ENCODE measurements at places on chromosomes 1 and 21.

- DNase-seq = no peak
Observed at GRCh38 chr1:61585714-61586113, 139.2 kb downstream of the TM2D1 start.

GRCh38 chr1:91647061-91647460 lies 146.4 kb downstream of the CDC7 start:
- no peak for DNase-seq

DNA sequence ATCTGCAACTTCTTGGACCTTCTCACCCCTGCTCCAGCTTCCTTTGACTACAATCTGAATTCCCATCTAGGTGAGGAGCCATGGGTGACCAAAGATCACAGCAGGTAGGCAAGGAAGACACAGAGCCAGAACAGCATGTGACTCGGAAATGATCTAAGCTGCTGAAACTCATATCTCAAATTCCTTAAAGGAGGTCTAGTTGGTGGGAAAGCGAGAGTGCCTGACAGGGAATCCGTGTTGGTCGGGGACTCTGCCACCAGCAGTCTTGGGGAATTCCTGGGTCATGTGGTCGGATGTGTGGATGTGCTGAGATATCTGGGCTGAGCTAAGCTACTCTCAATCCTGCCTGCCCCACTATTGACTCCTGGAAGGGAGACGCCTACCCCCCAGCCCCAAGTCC lies 3.2 kb upstream of the NUAK2 start:
- DNase-seq = no peak

GRCh38 chr21:41962425-41962966 lies 8.7 kb upstream of the C2CD2 start:
- no peak for DNase-seq

DNA sequence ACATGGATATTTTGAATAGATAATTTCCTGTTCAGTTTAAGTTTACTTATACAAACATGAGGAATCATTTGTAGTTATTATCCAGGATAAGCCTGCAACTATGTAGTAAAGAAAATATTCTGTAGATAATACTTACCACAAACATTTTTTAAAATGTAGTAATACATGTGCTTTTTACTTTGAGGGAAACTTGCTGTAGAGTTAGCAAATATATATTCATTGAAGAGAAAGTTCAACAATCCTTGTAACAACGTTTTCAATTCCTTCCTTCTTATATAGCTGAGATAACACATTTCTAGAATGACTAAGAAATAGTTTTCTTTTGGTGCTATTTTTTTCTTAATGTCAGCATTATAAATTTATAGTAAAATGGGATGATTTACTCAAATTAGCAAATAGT lies 664.6 kb upstream of the ADAMTS5 start:
- no peak for DNase-seq

GRCh38 chr1:67945733-67946374 lies 104.6 kb downstream of the DIRAS3 start:
- peak; percentile 76 for DNase-seq

GRCh38 chr1:210900079-210900478 lies 233.9 kb downstream of the KCNH1 start:
- no peak for DNase-seq

- no peak for DNase-seq
Observed at GRCh38 chr1:24906760-24907490, 23.2 kb downstream of the RUNX3 start.

- no peak for DNase-seq
Observed at GRCh38 chr1:17209430-17209829, 4.5 kb downstream of the PADI1 start.

GRCh38 chr21:42055425-42055824 lies 15.7 kb upstream of the UMODL1 start:
- no peak for DNase-seq

DNA sequence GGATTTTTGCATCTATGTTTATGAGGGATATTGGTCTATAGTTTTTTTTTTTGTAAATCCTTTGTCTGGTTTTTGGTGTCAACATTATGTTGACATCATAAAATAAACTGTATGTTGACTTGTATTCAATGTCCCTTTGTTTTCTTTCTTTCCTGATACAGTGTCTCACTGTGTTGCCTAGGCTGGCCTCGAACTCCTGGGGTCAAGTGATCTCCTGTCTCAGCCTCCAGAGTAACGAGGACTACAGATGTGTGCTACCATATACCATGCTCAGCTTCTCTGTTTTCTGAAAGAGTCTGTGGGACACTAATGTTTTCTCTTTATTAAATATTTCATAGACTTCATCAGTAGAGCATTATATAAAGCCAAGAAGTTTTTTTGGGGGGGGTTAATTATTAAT lies 18.3 kb downstream of the MAN1C1 start:
- no peak for DNase-seq

DNA sequence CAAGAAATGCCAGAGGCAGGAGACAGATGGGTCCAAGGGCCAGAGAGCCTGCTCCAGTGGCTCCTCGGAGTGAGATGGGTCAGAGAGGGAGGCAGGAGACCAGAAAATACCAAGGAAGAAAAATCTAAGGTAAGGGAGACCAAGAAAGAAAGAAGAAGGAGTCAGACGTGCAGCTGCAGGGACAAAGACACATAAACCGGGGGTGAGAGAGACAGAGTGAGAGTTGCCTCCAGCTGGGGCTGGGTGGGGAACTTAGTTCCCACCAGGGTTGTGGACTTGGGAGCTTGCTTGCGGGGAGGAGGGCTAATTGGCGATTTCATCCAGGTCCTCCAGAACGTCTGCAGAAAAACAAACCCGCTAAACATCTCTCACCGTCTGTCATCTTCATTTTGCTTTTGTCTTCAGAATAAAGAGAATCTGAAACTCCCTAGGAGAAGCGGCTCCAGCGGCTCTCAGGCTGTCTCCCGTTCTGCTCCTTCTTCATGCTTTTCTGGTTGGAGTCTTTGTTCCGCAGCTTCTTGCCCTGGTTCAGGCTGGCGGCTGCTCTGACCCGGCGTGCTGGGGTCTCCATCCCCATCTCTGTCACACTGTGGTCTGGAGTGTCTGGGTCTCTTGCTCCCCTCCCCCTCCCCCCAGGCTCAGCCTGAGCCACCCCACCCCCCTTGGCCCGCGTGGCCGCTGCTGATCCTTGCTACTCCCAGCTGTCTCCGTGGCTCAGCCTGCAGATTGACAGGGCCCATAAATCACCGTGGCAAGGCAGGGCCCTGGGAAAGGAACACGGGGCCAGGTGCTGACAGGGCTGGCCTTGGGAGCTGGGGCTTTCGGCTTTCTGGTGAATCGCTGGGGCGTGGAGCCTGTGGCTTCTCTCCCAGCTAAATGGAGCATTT lies 66.6 kb downstream of the UBIAD1 start:
- peak; percentile 64 for DNase-seq

GRCh38 chr21:25079053-25079452 lies 528.2 kb downstream of the MRPL39 start:
- peak; percentile 89 for DNase-seq

GRCh38 chr1:148379170-148379500 lies 104.0 kb downstream of the PPIAL4G start:
- DNase-seq = no peak

- DNase-seq = no peak
Observed at GRCh38 chr1:172661107-172661506, 2.2 kb downstream of the FASLG start.

GRCh38 chr1:215474940-215475339 lies 92.2 kb upstream of the KCTD3 start:
- no peak for DNase-seq

Measured in NCI-H524 treated with DMSO at 0.1 percent for 48 hours (cell line).